ENCODE measurements at places on chromosomes 16 and 17.

DNA sequence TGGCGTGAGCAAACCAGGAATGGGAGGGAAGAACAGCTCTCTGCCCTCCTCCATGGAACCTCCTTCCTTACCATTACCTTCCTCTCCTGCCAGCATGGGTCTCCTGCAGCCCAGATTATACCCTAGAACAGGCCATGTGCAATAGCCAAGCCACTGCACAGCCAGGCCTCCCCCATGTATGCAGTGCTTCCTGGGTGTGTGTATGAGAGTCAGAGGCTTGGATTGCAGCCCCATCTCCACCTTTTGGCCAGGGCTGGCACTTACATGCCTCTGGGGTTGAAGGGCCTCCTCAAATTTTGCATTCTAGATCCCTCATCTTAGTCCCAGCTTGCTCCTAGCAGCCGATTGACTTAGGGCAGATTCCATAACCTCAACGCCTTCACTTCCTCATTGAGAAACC is 133.7 kb downstream of the GSG1L start:
- no peak for DNase-seq

- no peak for DNase-seq
Observed at GRCh38 chr16:57481421-57481820, 4.9 kb downstream of the DOK4 start.

- DNase-seq = no peak
Observed at GRCh38 chr17:50558941-50559614, 1.4 kb upstream of the CACNA1G start.

- DNase-seq = no peak
Observed at GRCh38 chr17:180381-181244, 837 bp downstream of the DOC2B start.

GRCh38 chr17:41695954-41696757 is 7.5 kb downstream of the EIF1 start:
- peak; percentile 64 for DNase-seq

DNA sequence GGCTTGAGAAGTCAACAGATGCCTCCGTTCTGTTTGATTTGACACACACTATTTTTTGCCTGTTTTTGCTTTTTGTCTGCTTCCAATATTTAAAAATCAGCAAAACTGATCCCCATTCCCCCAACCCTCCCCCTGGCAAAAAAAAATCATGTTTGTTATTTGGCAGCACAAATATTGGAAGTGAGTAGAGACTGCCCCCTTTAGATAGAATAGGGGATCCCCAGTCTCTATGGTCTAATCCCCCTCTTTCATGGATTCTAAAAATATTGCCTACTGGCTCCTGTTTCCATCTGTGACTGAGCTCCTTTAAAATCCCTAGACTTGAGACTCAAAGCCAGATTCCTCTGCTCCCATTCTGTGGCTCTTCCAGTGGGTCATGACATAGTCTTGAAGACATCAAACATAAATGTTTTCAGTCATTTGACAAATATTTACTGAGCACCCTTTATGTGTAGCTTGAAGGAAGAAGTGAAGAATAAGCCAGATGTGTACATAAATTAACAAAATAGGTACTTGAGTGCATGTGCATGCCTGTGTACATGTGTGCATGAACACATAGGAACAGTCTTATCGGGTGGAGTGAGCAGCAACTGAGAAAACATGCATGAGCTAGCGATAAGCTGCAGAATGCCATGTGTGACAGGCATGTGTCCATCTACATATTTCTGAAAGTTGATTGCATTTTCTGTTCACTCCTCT is 101.2 kb downstream of the SALL1 start:
- DNase-seq = no peak

GRCh38 chr17:46758614-46759013 is 59.9 kb downstream of the WNT3 start:
- no peak for DNase-seq

DNA sequence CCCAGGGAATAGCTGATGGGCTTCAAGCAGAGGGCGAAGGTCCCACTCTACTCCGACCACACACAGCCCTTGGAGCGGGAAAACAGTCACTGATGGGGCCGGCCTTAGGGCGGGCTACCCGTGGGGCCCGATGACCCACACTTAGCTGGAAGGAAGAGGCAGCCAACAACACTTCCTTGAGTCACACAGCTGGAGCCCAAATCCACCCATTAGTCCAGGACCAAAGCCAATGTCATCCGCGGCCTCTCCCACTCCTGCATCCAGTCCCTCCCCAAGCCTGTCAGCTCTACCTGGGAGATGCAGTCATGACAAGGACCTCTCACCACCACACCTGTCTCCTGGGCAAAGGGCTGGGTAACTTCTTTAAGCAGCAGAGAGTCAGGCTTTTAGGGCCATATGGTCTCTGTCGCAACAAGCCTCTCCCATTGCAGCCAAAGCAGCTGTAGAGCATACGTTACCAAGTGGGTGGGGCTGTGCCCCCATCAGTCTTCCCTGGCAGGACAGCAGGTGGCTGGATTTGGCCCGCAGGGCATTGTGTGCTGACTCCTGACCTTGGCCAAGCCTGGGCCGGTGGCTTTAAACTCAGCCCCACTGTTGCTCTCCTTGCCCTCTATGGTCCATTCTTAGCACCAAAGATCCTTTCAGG is 110.7 kb downstream of the SOCS1 start:
- no peak for DNase-seq

DNA sequence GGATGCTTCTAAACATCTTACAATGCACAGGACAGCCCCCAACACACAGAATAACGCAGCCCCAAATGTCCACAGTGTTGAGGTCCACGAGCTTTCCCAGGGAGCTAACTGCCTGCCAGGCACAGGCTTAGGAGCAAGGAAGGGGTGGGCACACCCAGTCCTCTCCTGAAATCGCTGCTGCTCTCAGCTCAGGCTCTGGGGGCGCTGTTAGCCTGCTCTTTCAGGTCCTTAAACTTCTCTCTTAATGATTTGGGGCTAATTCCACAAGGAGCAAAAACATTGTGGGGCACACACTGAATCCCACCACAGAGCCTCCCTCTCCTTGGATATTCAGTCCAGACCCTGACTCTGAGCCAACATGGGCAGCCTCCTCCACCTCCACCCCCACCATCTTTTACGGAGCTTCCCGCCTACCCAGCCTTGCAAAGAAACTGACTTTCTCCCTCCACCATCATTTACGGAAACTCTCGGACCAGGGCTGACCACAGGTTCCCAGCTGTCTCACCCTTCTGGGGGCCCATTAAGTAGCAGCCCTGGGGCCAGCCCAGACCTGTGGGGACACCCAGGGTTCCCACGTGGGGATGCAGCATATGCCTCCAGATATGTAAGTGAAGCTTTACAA is 1.1 kb downstream of the CD300H start:
- peak; percentile 2 for DNase-seq

DNA sequence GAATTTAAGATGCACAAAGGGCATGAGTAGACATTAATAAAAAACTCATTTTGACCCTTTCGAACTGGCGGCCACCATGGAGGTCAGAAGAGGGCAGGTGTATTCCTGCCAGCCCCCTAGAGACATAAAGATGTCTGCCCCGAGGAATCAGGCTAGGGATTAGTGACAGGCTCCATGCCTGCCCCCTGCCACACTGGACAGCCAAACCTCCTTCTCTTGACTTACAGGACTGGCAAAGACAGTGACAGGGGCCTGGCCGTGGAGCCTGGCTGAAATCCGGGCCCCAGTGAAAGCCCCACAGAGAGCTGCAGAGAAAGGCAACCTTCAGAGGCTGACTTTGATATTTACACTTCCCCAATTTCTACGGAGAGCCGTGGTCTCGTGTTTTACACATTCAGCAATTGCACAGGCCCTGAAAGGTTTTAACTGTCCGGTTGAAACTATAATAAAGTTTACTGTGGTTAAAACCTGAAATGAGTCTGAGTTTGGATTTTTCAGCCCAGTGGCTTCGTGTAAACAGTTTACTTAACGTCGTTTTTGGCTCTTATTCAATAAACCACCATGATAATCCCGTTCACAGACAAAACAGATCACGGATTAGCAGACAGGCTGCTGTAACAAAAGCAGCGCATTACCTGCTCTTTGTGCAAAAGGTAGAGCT is 243.9 kb upstream of the MYOCD start:
- no peak for DNase-seq

- no peak for DNase-seq
Observed at GRCh38 chr17:8954339-8954738, 11.2 kb downstream of the PIK3R5 start.

Data from right lung (tissue), 10 donors.